Endothelial cell of umbilical vein (primary cell): ENCODE measurements at places on chromosomes 12 and 14.

DNA sequence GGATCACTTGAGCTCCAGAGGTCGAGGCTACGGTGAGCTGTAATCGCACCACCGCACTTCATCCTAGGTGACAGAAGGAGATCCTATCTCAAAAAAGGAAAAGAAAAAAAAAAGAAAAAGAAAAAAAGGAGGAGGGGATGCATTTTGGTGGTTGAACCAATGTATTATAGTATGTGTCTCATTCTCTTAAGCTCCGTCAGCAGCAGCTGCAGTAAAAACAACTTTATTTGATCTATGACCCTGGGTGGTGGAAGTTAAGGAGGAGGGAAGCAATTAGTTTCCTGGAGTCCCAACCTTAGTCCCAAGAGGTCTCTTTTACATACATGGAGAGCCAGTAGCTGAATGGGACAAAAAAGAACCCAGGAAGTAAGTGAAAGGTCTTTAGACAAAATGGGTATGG lies 26.8 kb upstream of the APOF start:
- DNase-seq: no peak

DNA sequence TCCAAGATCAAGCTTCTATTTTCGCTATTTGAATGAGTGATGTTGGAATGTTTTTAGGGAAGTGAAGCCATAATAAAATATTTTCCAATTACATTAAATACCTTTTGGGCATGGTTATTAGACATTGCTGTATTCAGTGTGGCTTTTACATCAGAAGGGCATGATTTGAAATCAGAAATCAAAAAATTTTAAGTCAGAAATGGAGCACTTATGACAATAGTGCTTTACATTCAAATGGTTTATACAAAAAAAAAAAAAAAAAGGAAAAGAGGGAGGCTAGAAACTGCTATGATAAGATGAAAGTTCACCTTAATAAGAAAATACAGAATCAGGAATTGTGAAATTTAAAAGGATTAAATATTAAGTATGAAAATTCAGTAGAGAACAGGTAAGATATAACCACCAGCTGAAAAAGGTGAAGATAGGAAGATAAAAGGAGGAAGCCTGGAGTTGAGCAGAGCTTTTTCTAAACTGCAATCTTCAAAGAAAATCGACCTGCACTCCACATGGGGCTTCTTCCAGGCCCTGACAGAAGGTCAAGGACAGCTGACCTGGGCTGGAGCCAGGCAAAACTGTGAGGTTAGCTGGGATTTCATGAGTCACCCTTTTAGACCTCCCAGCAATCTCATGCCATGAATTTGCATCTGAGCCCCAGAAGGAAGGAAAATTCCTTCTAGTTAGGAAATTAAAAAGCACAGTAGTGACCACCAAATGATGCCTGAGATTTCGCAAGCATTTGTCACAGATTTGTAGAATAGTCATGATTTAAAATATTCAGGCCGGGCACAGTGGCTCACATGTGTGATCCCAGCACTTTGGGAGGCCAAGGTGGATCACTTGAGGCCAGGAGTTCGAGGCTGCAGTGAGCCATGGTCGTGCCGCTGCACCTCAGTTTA lies 23.4 kb upstream of the BMP4 start:
- DNase-seq: no peak

- no peak for DNase-seq
Measured at GRCh38 chr12:114750917-114751316, 66.9 kb upstream of the TBX3 start.

DNA sequence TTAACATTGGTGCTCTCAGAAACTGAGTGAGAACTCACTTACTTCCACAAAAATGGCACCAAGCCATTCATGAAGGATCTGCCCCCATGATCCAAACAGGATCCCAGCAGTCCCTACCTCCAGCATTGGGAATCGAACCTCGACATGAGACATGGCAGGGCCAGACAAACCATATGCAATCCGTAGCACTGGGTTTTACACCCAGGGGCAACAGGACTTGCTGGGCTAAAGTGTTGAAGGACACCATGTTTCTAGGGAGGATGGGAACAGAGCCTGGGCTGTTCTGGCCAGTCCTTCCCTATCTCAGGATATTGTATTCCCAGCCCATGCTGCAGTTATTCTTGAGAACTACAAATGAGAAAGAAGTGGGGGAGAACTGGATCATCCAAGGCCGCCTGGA lies 36.6 kb downstream of the SERPINA3 start:
- no peak for DNase-seq

- no peak for DNase-seq
Measured at GRCh38 chr12:18146363-18146762, 56.4 kb upstream of the RERGL start.

GRCh38 chr14:60245380-60246177 lies 3.4 kb upstream of the PPM1A start:
- DNase-seq: no peak

DNA sequence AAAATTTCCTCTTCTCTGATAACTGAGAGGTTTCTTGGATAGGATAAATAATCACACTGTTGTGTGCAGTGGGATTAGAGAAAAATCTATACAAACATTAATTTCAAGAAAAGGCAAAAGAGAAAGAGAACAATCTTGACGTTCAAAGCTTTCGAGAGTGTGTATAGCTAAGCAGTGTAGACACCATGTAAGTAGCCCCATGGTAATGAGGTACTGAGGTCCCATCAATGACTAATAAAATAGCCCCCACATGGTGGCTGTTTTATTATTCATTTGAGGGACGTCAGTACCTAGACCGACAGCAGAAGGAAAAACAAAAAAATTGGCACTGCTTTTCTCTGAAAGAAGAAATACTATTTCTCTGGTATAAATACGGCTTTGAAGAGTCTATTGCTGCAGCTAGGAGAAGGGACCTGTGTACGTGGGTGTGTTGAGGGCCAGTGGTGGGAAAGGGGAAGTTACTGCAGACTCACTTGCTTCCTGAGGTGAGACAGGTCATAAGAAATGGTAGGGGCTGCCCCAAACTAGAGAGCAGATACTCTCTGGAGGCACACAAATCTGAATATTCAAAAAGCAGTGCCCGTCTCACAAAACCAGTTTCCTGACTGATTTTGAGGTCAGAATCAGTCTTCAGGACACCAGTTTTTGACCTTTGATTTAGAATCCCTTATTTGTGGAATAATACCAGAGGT lies 339.8 kb downstream of the EMP1 start:
- no peak for DNase-seq

- DNase-seq: no peak
Measured at GRCh38 chr14:71319666-71320065, 412.4 kb downstream of the PCNX1 start.

DNA sequence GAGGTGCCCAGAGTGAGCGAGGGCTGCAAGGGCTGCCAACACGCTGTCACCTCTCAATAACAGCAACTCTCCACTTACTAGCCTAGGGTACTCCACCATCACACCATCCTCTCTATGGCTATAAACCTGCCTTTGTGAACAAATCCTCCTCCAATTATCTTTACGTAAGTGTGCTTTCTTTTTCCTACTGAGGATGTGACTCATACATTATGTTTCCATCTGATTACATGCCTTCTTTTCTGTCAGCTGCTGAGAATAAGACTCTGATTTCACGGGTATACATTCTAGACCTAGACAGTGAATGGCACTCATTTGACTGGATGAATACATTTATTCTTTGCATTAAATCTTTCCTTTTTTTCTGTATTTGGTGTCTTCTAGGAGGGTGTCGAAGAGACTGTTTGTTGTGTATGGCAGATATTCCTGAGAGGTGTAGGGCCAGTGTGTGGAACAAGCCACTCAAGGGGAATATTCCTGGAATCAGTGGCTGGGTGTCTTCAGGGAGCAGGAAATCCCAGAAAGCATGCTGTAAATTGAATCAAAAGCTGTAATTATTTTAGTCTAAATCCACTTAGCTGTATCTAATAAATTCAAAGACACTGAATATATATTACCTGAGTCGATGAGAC lies 327.3 kb upstream of the TMTC1 start:
- peak; percentile 93 for DNase-seq

- DNase-seq: no peak
Measured at GRCh38 chr12:38102197-38102596, 214.4 kb upstream of the ALG10B start.

GRCh38 chr12:120841525-120841924 lies 62.6 kb downstream of the SPPL3 start:
- peak; percentile 33 for DNase-seq

DNA sequence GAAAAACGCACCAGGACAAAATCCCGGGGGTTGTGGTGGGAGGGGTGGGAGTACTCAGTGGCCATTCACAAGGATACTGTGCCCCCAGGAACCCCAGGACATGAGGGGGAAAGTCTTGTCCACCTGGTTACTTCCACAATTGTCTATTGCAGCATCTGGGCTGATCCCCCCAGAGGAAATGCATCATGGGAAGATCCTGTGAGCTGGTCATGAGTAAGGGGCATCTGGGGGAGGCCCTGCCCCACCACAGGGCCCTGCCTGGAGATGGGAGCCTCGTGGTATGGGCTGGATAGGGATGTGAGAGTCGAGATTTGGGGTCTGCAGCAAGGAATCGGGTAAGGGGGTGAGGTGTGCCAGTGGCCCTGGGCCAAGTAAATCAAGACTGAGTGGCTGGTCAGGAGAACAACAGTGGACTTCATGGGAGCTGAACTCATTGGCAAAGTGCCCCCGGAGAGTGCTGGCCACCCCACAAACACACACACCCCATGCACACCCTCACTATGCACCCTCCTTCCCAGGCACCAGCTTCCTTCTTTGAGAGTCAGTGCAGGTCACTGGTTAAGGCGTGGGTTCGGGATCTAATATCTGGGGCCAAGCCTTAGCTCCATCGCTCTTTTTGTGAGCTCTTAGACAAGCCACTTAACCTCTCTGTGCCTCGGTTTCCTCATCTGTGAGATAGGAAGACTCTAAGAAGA lies 3.0 kb upstream of the SERPINA1 start:
- DNase-seq: no peak

GRCh38 chr12:106205208-106206069 lies 42.4 kb downstream of the CKAP4 start:
- DNase-seq: no peak

- DNase-seq: no peak
Measured at GRCh38 chr12:107736914-107737313, 24.0 kb downstream of the PRDM4 start.

GRCh38 chr12:107331471-107331870 lies 238.1 kb upstream of the CRY1 start:
- no peak for DNase-seq

- no peak for DNase-seq
Measured at GRCh38 chr14:30272848-30273832, 285.8 kb upstream of the G2E3 start.
